ENCODE measurements at places on chromosomes 12 and 14.

DNA sequence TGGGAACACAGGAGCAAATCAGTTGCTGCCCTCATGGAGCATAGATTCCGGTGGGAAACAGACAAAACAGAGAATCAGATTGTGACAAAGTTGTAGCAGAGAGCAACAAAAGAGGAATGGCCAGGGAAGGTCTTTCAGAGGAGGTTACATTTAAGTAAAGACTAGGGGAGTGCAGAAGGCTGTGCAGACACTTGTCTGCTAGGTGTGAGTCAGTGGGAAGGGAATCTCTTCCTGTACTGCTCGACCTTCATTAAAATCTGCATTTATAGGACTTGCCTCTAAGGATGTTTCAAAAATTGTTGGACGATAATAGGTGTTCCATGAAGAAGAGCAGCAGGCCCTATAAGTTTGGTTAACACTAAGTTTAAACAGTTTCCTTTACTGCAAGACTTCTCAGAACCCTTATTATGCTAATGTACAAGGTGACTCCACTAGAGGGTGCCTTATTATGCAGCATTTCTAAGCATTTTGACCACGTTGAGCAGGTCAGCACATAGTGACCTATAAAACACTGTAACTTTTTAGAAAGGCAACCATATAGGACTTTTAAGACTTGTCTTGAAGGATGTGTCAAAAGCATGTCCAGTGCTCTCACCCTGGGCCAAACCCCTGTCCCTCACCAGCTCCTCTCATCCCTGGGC is 91.8 kb upstream of the RIC8B start:
- DNase-seq: no peak

- no peak for DNase-seq
These were observed 66.4 kb downstream of the OTOGL start for GRCh38 chr12:80165746-80166145.

DNA sequence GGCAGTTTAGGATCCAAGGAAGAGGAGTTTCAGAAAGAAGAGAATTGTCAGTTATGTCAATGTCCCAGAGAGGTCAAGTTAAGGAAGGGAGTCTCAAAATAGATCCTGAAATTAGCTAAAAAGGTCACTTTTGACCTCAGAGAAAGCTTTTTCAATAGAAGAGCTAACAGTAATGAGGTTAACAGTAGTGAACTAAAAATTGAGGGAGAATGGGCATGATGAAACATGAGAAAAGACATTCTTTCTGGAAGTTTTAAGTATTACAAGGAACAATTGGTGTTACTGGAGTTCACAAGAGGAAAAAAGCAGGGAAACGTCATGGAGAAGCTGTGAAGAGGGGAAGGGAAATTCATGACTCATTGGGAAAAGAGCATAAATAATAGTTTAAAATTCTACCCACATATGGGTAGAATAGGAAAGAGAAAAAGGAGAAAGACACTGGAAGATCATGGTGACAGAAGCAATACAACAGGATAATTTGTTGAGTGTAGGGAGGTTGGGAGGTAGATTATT is 381.2 kb upstream of the FAR2 start:
- DNase-seq: no peak

GRCh38 chr14:81252278-81252677 is 31.5 kb upstream of the GTF2A1 start:
- DNase-seq: no peak

GRCh38 chr12:47762850-47763465 is 4.3 kb upstream of the RAPGEF3 start:
- no peak for DNase-seq

GRCh38 chr12:3559601-3560294 is 68.7 kb downstream of the PRMT8 start:
- DNase-seq: no peak

GRCh38 chr14:61754627-61755381 is 7.4 kb upstream of the SNAPC1 start:
- no peak for DNase-seq

DNA sequence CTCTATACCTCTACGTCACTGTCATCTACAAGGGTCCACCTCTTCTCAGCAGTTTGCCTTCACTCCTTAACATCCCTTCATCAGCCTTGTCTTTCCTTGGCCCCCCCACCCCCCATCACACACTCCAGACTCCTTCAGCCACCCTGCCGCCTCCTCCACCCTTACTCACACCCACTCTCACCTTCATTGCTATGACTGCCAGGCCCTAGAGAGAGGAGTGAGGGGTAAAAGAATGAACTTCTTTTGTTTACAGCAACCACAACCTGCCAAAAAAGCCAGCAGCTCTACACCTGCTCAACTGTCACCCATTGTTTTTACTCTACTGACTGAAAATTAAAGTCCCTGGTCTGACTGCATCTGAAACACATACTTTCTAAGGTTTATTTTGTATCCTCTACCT is 112.8 kb downstream of the DUSP6 start:
- DNase-seq: no peak

All from right forelimb (tissue), 1 donor.